ENCODE measurements at places on chromosomes 4 and X.

DNA sequence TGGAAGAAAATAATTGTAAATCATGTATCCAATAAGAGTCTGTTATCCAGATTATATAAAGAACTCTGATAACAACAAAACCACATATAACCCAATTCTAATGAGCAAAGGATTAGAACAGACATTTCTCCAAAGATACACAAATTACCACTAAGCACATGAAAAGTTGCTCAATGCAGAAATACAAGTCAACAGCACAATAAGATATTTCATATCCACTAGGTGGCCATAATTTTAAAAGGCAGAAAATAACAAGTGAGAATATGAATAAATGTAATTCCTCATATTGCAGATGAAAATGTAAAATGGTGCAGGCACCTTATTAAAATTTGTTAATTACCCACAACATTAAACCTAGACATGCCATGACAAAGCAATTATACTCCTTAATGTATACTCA lies 73.9 kb upstream of the ZCCHC13 start:
- DNase-seq, result no peak

- no peak for DNase-seq
Observed at GRCh38 chr4:123878976-123879375, 482.4 kb downstream of the SPRY1 start.

DNA sequence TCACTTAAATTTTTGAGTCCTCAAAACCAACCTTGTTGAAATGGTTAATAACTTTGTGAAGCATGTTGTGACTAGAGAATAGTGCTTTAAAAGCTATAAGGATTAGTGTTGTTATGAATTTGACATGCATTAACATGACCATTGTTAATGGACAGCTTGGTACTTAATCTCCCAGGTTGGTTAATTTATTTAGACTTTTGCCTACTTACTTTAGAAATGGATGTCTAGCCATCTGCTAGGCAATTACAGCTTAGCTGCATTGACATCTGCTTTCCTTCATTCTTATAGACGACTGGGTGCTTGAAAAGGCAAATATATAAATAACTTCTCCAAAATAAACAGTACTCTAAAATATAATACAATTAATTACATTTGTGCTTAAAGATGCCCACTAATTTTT lies 368.0 kb downstream of the CCSER1 start:
- DNase-seq, result no peak

DNA sequence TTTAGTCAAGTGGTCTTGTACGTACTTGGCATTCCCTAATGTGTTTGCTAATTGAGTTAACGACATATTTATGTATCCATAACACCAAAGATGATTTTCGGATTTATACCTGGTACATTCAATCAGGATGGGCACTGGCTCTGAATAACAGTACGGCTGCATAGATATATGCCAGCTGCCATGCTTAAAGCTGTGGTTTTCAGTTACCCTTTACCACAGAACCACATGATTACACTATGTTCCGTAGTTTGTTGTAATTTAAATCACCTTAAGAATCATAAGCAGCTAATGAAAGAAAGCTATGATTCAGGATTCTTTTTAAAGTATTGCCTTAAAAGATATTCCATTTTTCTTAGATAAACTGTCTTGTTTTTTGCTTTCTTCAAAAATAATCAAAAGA lies 53.6 kb downstream of the FIP1L1 start:
- DNase-seq, result no peak

DNA sequence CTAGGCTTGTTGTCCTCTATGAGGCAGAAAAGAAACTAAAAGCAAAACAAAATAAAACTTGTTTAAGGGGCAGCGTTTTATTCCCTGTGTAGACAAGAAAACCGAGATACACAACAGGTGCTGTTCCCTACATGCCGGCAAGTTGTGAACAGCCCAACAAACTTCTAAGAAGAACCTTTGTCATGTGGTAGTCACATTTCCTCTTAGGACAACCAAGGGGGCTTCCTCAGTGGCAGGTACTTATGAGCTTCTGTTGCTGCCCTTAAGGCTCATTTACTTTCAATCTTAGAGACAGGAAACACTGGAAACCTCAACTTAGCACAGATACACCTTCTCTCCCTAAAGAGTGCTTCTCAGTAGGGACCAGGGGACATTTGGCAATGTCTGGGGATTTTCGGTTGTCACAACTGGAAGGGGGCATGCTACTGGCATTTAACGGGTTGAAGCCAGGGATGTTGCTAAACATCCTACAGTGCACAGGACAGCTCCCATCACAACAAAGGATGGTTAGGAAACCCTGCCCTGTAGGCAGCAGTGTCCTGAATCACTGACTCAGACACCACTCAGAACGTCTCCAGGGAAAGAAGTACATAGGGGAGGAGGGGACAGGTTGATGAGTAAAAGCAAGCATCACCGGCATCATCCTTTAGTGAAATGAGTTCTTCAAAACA lies 111.0 kb downstream of the ASB9 start:
- peak; percentile 52 for DNase-seq

- DNase-seq, result no peak
Observed at GRCh38 chr4:67565284-67565683, 6.8 kb downstream of the STAP1 start.

- DNase-seq, result peak; percentile 19
Observed at GRCh38 chr4:113674251-113674650, 87.3 kb downstream of the CAMK2D start.

DNA sequence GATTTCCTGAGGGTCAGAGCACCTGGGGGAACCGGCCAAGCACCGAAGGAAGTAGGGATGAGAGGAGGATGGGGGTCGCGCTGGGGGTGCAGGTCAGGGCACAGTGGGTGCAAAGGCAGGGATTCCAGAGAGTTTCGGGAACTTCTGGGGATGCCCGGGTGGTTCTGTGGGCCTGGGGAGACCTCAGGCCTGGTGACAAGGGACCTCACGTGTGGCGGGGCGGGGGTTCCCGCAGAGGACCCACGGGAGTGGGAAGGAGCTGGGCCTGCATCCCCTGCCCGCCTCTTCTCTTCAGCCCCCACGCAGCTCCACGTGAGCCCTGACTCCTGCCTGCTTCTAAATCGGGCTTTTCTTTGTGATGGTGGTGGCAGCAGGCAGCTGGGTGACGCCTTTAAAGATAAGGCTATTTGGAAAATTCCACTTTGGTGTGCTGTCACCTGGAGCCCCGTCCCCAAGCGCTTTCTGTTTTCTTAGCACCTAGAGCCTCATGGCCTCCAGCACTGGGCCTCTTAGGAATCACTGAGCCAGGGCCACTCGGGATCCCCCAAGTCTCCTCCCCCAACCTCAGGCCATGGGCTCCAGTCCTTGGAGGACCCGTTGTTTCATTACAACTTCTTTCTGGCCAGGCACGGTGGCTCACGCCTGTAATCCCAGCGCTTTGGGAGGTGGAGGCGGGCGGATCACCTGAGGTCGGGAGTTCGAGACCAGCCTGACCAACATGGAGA lies 7.1 kb upstream of the TBC1D14 start:
- DNase-seq, result no peak

DNA sequence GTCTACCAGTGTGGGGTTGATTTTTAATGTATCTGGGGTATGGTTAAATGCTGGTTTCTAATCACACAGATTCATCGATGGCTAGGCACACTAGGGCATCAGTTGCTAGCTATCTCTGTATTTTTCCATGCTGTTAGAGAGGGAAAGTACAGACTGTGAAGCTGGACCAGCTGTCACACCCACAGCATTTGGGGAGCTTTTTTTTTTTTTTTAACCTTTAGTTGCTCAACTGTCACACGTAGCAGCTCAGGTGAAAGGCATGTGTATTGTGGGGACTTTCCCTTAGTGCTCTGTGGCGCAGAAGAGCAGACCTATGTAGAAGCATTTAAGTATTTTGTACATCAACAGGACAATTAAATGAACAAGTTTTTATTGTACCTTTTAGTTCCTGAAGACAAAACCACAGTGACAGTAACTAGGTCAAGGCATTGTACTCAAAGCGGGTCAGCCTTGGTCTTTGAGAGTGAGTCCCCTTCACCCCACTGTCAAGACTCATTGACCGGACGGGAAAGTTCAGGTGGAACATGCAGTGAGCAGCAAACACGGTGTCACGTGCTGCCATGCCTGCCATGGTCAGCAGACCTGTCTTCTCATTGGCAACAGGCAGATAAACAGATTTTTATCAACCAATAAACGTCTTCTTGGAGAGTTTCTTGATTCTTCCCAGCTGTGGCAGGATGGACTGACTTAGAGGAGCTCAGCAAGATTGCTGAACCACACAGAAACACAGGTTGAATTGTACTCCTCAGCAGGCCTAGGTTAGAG lies 65.3 kb downstream of the CASP3 start:
- DNase-seq, result no peak

DNA sequence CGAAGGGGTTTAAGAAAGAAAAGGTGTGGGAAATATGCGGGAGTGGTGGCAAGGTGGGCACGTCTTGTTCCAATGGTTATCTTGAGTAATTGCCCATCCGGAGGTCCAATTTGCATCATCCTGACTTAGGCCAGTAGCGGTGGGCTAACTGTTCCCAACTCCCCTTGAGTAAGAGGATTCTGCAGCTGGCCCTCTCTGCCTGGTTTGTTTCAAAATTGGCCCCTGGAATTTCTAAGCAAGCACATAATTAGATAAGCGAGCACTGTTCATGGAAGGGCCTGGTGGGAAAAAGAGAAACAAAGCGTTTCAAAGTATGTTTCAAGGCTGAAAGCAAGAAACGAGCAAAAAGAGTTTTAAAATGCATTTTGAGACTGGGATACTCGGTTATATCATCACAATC lies 198.2 kb downstream of the CEP135 start:
- DNase-seq, result no peak

- peak; percentile 67 for DNase-seq
Observed at GRCh38 chr4:153115322-153116290, 88.6 kb upstream of the TRIM2 start.

DNA sequence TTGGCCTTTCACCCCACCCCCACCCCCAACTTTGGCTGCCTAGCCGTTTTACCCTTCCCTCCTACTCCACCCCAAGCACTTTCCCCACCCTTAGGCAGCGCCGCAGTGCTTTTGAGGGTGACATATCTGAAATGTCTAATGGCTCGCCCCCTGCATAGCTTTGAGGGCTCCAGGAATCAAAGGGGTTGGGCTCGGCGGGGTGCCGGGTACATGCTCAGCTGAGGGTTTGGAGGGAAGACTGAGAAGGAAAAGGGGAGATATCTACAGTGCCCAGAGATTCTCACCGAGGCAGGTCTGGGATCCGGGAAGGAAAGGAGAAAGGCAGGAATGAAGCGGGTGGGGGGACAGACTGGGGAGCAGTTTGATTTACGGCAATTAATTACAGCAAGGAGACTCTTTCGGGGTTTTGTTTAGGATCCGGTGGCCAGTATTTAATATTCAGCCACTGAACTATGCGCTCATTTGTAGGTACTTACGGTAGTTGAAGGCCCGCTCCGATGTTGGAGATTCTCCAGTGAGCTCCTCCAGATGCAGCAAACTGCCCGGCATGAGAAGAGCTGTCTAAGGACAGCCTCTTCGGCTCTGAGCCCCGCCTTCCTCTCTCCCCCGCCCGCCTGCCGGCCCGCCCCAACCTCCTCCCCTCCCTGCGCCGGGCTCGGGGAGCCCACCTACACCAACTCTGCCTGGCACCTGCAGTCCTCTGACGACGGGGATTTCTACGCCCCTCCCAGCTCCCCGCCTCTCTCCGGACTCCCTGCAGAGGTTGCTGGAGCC lies at the start of gene IGSF1:
Gene IGSF1, minus strand, starts transcription at position 569 of the 774 bp plus-strand sequence. CDS start 2,632 bp downstream, outside the sequence.
- DNase-seq, result peak; percentile 21

DNA sequence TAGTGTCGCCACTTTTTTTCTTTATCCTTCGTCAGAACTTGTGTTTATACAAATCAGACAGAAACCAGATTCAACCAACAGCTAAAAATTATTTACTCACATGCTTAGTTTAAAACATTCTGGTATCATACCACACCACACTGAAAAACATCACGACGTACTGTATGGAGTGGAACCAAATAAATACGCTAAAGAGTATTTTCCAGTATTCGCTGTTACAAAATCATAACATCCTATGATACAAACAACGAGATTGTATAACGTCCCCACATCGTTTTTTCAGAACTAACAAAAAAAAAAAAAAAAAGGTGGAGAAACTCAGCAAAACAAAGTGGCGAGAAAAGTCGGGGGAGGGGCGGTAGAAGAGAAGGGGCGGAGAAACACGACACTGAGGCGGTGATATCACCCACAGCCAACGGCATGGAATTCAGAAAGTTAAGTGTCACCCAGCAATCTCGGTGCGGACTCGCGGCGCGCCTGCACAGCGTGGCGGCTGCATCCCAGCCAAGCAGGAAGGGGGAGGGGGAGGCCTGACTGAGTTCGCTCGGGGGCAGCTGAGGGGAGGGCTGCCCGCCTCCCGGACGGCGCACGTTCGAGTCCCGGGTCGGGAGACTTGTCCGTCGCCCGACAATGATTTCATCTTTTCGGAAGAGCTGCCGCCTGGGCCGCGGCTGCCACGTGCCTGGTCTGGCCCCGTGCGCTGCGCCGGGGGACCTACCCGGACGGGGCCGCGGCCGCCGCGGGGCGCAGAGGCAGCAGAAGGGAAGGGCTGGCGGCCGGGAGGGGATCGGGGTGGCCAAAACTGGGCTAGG lies 920 bp downstream of the SETD7 start:
- peak; percentile 89 for DNase-seq

DNA sequence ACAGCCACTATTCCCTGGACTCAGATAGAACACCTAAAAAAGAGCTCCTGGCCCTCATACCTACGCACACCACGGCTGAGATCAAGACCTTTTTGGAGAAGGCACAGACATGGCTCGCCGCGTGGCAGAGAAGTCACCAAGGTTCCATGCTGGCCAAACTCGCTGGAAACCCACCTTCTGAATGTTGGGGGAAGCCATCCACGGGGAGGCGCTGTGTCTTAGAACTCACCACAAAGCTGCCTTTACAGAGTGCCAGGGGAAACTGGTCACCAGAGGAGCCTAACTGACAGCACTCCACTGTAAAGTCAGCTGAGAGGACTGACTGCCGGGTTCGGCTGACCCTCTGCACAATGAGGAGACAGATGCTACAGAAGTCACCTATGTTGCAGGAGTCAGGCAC lies 97.9 kb downstream of the NEUROG2 start:
- DNase-seq, result no peak

DNA sequence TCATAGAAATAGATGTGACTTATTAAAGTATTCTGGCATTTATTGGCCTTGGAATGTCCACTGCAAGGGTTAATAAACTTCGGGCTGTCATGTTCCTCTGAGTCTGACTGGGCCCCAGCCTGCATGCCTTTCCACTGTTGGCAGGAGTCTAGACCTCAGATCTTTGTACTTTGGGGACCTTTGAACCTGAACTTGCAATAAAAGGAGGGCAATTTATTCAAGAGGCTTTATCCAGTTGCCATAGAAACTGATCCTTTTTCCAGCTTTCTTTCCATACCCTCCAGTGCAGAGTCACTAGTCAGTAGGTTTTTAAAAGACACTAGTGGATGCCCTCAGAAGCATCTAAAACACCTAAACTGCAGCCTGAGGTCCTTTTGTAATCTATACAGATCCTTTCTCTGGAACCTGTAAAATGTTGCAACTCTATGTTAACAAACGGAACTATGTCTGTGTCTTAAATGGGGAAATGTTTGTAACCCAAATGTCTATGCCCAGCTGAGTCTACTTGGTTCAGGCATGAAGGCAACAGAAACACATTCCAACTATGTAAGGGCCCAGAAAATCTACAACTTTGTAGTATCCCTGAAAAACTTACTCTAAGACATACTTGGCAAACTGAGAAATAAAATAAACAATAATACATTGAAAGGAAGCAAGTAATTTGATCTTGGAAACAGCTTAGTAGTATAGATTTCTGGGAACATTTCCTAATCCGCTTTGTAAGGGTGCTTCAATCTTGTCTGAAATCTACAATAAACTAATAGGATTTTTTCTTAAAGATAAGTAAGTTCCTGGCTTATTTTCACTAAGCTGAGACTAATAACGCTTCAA lies 41.5 kb downstream of the SOWAHB start:
- peak; percentile 26 for DNase-seq

GRCh38 chr4:186724864-186725468 lies 1.3 kb upstream of the FAT1 start:
- DNase-seq, result peak; percentile 57
